HFFc6 (cell line): ENCODE measurements at places on chromosomes 1 and 21. TPM values are rescaled to one million over a fixed set of nuclear protein-coding genes. Genes with fewer than 3 reads are reported as not detected.

DNA sequence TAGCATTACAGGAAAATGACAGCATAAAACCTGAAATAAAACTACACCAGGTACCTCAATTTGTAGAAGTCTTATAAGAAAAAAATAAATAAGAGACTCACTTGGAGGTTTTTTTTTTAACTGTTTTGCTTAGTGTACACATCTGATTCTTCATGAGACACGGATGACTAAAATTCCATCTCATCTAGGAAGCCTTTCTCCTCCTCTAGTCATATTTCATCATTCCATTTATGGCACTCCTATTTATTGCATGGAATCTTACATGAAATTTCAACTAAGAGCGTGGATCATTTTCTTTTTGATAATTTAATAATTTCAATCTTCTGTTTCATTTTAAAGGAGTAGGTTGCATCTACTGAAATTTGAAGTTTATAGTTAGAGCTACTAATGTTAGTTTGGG is 1.6 kb upstream of the PTGS2 start:
- H3K4me3 ChIP-seq, result peak overlapping the region; percentile 99
- H3K27ac ChIP-seq, result peak overlapping the region; percentile 80
- H3K27me3 ChIP-seq, result peaks cover 6% of the 10 kb centered on the region
- H3K4me1 ChIP-seq, result peaks cover 52% of the 10 kb centered on the region
- peaks cover 22% of the 10 kb centered on the region for H3K36me3 ChIP-seq

GRCh38 chr1:50710099-50710498 is 250.0 kb downstream of the FAF1 start:
- no peak overlapping the region for H3K4me3 ChIP-seq
- H3K27ac ChIP-seq, result no peak overlapping the region
- H3K36me3 ChIP-seq, result no peaks in the 10 kb centered on the region
- DNase-seq, result no peak
- H3K4me1 ChIP-seq, result no peaks in the 10 kb centered on the region
- no peaks in the 10 kb centered on the region for H3K27me3 ChIP-seq

ARTN gene
- total RNA-seq, result 0.14 and 0.70 TPM in 2 replicates

DNA sequence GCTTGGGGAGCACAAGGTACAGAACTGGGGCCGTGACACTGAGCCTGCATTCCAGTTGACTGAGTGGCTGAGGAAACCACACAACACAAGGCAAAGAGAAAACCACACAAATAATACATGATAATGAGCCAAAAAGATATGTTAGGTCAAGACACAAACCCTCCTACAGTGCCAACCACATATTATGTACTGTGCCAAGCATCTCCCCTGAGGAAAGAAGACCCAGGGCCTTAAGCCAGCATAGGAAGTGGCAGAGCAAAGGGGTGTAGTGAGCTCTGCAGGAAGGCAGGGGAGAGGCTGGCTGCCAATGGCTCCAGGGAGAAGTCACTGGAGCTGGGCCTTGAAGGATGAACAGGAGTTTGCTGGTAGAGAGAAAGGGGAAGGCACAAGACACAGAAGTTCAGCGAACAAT is 28.2 kb downstream of the CTNNBIP1 start:
- H3K4me3 ChIP-seq, result peak overlapping the region; percentile 4; the same call in 1 of the 2 replicates
- peak overlapping the region; percentile 78 for H3K27ac ChIP-seq
- H3K27me3 ChIP-seq, result peaks cover 3% of the 10 kb centered on the region; the same call in 1 of the 2 replicates

LRRC3 gene
- not detected in 3 replicates for total RNA-seq

GRCh38 chr1:191256917-191257316 is 779.3 kb upstream of the BRINP3 start:
- no peak overlapping the region for H3K27ac ChIP-seq
- DNase-seq, result no peak
- H3K4me3 ChIP-seq, result no peak overlapping the region
- no peaks in the 10 kb centered on the region for H3K36me3 ChIP-seq

- peak overlapping the region; percentile 94; the same call in 1 of the 2 replicates for H3K4me3 ChIP-seq
- peaks cover 35% of the 10 kb centered on the region for H3K4me1 ChIP-seq
- peak overlapping the region; percentile 99 for H3K27ac ChIP-seq
Observed at GRCh38 chr1:155210314-155211104, 2.0 kb downstream of the MTX1 start.

GRCh38 chr1:101483982-101484688 is 247.3 kb downstream of the S1PR1 start:
- peaks cover 9% of the 10 kb centered on the region for H3K27me3 ChIP-seq
- H3K4me1 ChIP-seq, result no peaks in the 10 kb centered on the region
- H3K27ac ChIP-seq, result no peak overlapping the region
- no peak for DNase-seq
- no peaks in the 10 kb centered on the region for H3K36me3 ChIP-seq
- no peak overlapping the region for H3K4me3 ChIP-seq

DNA sequence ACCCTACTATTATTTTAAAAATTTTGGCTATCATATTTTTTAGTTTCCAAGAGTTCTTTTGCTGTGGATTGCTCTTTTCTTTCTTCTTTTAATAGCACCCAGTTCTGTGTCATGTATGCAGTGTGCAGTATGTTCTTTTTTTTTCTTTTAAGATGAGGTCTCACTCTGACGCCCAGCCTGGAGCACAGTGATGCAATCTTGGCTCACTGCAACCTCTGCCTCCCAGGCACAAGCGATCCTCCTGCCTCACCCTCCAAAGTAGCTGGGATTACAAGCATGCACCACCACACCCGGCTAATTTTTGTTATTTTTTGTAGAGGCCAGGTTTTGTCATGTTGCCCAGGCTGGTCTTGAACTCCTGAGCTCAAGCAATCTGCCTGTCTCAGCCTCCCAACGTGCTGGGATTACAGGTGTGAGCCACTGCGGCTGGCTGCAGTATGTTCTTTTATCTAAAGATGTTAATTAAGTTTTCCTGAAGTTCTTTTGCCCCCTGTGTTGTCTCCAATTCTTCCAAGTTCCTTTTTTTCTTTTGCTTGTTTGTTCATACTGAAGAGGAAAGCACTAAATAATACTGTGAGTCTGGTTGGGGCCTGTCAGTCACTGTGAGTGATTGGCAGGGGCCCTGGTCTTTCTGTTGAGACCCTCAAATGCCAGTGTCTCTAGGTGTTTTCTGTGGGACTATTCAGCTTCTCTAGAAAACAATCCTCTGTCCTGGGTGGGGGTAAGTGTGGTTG is 17.5 kb upstream of the TTC22 start:
- no peak for DNase-seq
- no peaks in the 10 kb centered on the region; the same call in 1 of the 2 replicates for H3K36me3 ChIP-seq
- H3K27ac ChIP-seq, result no peak overlapping the region
